Keratinocyte (primary cell): ENCODE measurements at places on chromosomes 6 and 20. TPM values are rescaled to one million over a fixed set of nuclear protein-coding genes. Genes with fewer than 3 reads are reported as not detected.

GRCh38 chr6:5670811-5671561 is 335.7 kb downstream of the NRN1 start:
- DNase-seq: no peak

Gene CTSA
- polyA plus RNA-seq: 38.6 to 69.4 TPM (median 48.6 TPM) in 3 replicates

- DNase-seq: no peak
Measured at GRCh38 chr6:83062225-83062624, 3.4 kb downstream of the UBE3D start.

DNA sequence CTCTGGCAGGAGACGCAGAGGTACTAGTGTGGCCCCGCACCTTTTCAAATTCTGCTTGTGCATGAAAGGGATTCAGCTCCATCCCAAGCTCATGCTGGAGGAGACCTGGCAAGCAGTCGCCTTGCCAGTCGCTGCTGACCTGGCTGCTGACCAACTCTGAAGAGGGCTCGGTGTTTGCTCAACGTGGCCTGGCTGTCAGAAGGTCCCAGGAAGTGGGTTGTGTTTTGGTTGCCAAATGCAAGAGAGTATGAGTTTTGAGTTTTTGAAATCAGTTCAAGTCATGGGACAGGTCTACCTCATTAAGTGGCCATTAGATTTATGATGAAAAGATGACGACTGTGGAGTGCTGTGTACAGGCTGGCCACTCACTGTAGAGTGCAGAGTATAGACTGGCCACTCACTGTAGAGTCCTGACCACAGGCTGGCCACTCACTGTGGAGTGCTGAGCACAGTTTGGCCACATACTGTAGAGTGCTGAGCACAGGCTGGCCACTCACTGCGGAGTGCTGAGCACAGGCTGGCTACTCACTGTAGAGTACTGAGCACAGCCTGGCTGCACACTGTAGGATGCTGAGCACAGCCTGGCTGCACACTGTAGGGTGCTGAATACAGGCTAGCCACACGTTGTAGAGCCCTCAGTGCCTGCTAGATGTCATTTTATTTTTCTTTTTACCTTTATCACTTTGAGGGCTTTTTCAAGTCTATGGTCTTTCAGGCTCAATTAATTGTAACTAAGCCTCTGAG is 193.9 kb downstream of the ZNF217 start:
- no peak for DNase-seq

GRCh38 chr6:146574211-146574610 is 24.6 kb upstream of the ADGB start:
- DNase-seq: no peak

- DNase-seq: no peak
Measured at GRCh38 chr6:50822078-50822476, 3.4 kb downstream of the TFAP2B start.

- no peak for DNase-seq
Measured at GRCh38 chr20:40694246-40694645, 5.2 kb upstream of the MAFB start.

Gene STMND1
- not detected in 3 replicates for polyA plus RNA-seq

DNA sequence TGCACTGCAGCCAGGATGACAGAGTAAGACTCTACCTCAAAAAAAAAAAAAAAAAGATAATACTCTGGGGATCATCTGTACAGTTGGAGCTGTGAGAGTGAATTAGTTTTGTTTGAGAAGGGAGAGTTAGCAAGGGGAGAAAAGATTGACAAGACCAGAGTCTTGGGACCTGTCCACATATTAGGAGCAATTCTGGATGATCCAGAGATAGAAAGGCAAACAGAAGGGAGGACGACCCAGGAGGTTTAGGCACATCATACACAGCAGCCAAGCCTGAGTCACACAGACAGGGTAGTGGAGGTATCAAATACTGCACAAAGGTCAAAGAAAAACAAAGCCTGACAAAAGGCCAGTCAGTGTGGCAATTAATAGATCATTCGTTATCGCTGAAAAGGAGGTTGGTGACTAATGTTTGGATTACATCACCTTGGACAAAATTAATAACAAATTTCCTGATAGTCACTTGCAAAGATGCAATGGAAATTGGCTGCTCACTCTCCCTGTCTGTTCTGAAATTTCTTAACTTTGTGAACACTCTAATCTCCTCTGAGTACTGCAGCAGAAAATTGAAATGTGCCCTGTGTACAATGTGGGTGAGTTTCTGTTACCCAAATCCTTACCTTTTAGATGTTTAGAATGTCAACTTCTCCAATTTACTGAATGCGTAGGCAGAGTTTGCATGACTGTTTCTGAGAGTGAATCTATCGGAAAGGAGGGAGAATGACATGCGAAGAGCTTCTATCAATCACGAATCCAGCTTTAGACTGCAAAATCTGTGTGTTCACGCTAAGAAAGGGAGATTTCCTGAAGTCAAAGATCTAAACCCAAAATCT is 105.4 kb downstream of the TSHZ2 start:
- no peak for DNase-seq

DNA sequence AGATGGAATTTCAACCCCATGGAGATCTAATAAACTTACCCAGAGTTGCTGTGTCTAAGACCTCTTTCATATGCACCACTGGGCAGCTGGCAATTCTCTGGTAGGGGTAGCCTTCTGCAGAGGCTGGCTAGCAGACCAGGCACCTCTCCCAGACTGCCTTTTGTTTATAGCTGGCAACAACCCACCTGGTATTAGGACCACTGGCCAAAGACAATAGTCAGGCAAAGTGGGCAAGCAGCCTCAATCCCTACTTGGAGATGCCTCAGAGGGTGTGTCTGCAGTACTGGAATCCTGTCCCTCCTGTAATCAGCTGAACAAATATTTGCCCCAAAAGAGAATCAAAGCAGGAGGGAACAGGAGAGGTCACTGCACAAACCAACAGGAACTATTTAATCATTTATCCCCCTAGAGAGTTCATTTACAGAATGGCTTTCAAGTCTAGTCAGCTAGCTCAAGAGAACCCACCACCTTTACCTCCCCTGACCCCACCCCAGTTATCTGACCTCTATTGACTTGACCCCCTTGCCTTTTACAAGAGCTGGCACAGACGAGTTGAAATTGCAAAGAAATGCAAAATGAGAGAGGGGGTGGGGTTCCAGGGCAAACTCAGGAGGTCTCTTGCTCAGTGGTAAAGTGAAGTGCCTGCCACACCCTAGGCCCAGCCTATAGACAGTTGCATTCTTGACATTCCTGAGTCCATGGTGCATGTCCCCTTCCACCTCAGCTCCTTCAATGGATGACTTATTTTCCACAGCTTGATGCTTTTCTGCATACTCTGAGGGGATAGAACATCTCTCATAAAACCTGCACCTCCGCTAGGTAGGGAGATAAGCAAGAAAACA is 2.8 kb downstream of the BCL2L1 start:
- DNase-seq: no peak

GRCh38 chr6:74971633-74972032 is 234.2 kb downstream of the COL12A1 start:
- no peak for DNase-seq
